ENCODE measurements at places on chromosomes 1 and 21.

DNA sequence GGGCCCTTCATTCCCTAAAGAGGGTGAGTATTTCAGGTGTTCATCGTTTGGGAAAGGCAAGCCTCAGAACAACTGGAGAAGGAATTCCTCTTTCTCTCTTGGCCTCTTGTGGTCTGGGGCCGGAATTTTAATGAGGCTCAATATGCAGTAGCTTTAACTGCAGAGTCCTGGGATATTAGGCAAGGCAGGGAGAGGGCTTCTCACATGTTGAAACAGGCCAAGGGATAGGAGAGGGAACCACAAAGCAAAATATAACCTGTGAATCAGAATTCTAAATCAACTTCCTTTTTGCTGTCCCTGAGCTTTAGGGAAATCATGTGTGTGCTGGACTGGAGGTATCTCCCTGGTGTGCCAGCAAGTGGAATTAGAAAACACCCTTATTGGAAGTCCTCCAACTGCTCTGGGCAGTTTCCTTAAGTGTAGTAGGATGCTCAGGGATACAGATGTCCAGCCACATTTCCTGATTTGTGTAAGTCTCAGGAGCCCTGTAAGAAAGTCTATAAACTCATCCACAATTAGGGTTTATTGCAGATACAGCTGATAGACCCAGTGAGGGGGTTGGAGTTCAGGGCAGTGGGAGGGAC, 215.8 kb upstream of the ZRANB2 start:
- DNase-seq: no peak

- no peak for DNase-seq
Observed at GRCh38 chr1:17777330-17777729, 22.2 kb downstream of the ACTL8 start.

- DNase-seq: no peak
Observed at GRCh38 chr1:108719656-108720435, 7.1 kb downstream of the FNDC7 start.

GRCh38 chr1:49627781-49628180, 396.0 kb downstream of the AGBL4 start:
- no peak for DNase-seq

GRCh38 chr1:225651376-225651871, 1.5 kb downstream of the ENAH start:
- no peak for DNase-seq

DNA sequence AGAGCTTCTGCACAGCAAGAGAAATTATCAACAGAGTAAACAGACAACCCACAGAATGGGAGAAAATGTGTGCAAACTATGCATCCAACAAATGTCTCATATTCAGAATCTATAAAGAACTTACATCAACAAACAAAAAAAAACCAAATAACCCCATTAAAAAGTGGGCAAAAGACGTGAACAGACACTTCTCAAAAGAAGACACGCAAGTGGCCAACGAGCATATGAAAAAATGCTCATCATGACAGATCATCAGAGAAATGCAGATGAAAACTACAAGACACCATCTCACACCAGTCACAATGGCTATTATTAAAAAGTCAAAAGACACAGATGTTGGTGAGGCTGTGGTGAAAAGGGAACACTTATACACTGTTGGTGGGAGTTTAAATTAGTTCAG, 257.0 kb downstream of the GRIK1 start:
- DNase-seq: no peak

- no peak for DNase-seq
Observed at GRCh38 chr1:233656032-233656635, 42.2 kb downstream of the KCNK1 start.

GRCh38 chr1:232718928-232719927, 86.0 kb upstream of the MAP10 start:
- DNase-seq: no peak

- no peak for DNase-seq
Observed at GRCh38 chr1:168751195-168751650, 22.2 kb upstream of the DPT start.

- DNase-seq: no peak
Observed at GRCh38 chr1:100131623-100132022, 1.1 kb downstream of the SASS6 start.

DNA sequence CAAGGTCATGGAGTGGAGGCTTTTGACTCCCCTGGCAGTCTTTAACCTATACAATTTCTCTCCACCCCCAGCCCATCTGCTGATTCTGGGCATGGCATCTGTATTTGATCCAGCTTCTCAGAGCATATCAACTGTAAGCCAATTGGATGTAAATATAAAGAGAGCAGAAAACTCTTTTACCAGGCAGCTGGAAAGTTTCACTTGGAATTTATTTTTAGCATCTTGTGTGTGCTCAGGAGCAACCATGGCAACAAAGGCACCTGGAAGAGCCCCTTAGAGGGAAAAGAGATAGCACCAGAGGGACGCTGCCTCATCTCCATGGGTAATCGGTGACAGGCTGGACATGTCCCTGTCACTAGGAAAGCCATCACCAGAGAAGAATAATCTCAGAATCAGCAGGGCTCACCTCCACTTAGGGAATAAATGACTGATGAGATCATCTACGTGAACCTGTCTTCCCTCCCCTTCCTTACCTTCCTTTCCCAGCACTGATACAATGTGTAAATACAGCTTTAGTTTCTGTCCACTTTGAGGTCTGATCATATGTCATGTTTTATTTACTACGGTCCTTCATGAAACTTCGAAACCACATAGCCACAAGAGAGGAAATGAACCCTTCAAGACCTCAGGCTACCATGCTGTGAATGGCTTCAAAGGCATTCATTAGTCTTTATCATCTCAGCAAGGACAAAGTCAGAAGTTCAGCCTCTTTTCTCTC, 25.3 kb upstream of the SIPA1L2 start:
- DNase-seq: no peak

DNA sequence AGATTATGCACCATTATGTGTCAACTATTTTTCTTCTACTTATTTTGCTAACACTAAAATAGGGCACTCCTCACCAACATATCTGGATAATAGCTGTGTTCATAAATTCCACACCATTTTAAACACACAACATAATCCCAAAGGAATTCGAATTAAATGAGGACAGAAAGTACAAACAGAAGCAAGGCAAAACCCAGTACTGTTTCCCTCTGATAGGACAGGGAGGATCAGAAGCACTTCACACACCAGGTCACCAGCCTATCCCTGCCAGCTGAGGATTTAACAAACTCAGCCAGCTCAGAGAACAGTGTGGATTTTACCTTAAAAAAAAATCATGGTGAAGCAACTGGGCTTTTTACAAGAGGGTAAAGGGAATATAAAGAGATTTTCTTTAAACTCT, 20.0 kb downstream of the CRYZ start:
- DNase-seq: no peak

DNA sequence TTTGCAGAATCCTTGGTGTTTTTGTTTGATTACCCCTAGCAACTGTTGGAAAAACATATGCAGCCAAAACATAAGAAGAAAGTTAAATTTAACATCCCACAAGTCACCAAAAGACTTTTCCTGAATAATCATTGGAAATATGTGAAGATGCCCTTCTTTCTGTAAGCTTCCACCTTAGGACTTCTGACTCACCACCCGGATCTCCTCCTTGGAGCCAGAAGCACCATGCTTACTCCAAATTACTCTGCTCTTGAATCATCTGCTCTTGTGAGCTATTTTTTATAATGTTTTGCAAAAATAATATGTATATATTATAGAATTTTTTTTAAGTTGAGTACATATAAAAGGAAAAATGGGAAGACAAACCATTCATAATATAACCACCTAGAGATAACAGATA, 391.7 kb downstream of the KCTD3 start:
- no peak for DNase-seq

GRCh38 chr1:119080586-119080985, 59.9 kb downstream of the WARS2 start:
- no peak for DNase-seq

GRCh38 chr1:162010175-162010506, 13.5 kb downstream of the OLFML2B start:
- no peak for DNase-seq

GRCh38 chr1:69994241-69994640, 211.1 kb downstream of the LRRC40 start:
- DNase-seq: no peak

DNA sequence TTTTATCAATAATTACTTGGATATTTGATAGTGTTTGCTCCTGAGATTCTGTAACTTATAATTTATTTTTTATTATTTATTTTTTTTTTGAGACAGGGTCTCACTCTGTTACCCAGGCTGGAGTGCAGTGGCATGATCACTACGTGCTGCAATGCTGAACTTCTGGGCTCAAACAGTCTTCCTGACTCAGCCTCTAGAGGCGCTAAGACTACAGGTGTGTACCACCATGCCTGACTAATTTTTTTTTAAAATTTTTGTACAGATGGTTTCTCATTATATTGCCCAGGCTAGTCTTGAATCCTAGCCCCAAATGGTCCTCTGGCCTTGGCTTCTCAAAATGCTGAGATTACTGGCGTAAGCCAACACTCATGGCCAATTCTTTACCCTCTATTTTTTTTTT, 845.5 kb upstream of the ADGRL4 start:
- no peak for DNase-seq

DNA sequence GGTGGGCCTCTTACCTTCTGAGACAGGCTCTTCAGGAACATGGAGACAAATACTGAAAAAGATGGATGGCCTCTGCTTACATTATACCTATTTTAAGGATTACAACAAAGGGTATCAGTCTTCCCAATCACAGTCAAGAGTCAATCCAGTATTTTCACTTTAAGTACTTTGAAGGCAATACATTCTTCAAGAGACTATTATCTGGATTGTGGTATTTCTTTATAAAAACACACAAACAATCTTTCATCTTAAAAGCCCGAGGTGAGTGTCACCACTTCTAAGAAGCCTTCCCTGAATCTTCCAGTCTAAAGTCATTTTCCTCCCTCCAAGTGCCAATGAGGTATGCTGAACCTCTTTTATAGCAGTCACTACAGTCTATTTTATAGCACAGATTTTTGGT, 45.3 kb downstream of the WASF2 start:
- no peak for DNase-seq

DNA sequence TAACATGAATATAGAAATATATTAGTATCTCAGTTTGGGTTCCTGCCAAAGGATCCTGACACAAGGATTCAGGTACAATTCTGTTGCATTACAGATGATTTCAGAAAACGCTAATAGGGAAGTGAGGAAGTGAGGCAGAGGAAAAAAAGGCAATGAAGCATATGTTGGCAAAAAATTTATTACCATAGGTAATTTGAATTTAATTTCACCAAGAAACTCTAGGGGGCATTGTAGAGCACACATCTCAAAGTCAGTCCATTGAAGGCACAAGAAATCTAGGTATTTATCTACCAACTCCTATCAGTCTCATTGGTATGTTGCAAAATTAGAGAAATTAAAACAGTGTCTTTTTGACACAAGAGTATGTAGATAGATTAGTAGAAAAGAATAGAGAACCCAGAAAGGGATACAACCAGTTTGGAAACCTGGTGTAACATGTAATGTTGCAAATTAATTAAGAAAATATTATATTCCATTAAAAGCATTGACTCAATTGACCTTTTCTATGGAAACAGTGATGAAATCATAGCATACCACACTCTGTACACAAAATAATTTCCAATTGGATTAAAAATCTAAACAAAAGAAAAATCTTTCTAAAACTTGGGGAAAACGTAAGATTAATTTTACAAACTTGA, 104.9 kb upstream of the SNX7 start:
- no peak for DNase-seq

GRCh38 chr1:228004856-228005462, 1.8 kb upstream of the WNT3A start:
- no peak for DNase-seq

GRCh38 chr1:16376971-16377370, 9.9 kb downstream of the SZRD1 start:
- no peak for DNase-seq

DNA sequence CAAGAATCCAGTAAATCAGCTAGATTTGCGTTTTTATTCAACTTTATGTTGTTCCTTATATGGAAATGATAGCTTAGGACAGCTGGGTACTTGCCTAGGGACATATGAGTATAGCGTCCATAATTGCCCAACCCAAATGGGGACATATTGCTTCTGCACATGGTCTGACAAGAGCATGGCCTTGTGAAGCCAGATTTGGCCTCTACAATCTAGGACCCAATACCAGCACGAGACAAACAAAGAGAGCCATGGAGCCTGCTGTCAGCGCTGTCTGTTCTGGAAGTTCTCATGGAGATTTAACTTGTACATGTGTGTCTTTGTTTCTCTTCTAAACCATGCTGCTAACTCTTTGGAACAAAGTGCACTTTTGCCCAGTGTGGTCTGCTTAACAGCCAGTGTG, 240.0 kb upstream of the CAMK1G start:
- no peak for DNase-seq

DNA sequence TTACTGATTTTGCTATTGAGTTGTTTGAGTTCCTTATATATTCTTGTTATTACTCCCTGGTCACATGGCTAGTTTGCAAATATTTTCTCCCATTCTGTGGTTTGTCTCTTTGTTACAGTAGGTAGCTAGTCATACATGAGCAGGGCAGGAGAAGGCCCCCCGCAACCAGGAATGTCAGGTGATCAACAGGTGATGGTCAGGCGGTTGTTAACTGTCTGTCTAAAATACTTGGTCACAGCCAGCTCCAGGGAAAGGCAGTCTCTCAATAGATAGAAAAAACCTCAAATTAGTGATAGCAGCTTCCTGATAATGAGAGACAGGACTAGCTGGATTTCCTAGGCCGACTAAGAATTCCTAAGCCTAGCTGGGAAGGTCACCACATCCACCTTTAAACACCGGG, 217.9 kb downstream of the RHOU start:
- DNase-seq: no peak

GRCh38 chr1:9194024-9194423, 40.5 kb upstream of the H6PD start:
- no peak for DNase-seq

- no peak for DNase-seq
Observed at GRCh38 chr1:40094466-40095110, 2.5 kb downstream of the PPT1 start.

GRCh38 chr21:30209601-30210000, 6.3 kb downstream of the CLDN8 start:
- DNase-seq: no peak

DNA sequence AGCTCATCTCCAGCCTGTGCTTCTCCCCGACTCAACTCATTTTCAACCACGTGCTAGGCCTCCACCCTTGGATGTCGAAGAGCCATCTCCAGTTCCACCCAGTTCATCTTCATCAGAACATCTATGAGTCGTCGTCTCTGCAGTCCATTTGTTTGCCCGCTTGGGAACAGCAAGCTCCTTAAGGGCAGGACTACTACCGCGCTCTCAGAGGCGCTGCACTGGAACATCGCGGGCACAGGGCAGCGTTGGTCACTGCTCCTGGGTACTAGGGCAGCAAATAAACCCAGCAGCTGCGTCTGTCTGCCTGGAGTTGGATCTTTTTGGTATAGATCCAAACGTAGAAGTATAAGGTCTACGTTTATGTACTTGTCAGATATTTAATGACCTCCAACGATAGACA, 478 bp upstream of the PRDM2 start:
- DNase-seq: no peak

DNA sequence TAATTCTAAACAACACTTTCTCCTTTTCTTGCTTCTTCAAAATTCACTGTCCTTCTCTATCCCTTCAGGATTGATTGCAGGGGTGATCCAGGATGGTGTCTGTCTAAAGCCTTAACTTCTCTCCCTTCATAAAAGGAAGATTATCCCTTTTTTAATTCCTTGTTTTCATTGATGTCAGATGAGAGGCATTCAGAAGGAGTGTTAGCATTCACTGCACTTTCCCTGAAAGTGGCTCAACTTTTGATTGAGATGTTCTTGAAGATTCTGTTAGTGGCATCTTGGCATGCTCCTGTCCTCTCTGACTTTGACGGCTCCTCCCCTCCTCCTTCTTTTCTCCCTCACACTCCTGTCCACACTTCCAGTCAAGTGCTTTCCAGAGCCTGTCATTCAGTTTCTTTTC, 71.6 kb downstream of the ST6GALNAC3 start:
- DNase-seq: no peak
